Occipital lobe (tissue), 3 donors: ENCODE measurements at places on chromosomes 13 and 19. TPM values are rescaled to one million over a fixed set of nuclear protein-coding genes. Genes with fewer than 3 reads are reported as not detected.
A peak's percentile ranks its signal among the peaks of the same experiment; 100 is the strongest.

GRCh38 chr13:47621931-47622330, 379.1 kb downstream of the SUCLA2 start:
- no peak for DNase-seq

- DNase-seq = no peak
Measured at GRCh38 chr19:36526581-36526980, 1.5 kb downstream of the ZNF260 start.

KBTBD7 gene
- 56.6 TPM for total RNA-seq

DNA sequence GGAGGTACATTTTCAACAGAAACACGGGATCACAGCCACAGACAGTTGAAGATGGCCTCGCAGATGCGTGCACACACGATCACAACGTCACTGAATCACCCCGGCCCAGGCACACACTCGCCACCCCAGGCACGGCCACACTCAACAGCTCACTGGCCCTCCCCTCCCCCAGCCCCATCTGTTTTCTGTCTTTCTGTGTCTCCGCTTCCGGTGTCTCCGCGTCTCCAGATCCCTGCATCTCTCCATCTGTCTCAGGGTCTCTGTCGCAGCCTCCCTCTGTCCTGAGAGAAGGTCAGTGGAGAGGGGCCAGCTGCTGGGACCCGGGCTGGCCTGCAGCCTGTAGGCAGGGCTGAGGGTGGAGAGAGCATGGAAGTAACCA, 3.8 kb upstream of the ATP1A3 start:
- DNase-seq = peak; percentile 38

GRCh38 chr19:45156011-45156630, 4.7 kb downstream of the NKPD1 start:
- DNase-seq = no peak

GRCh38 chr13:110359840-110360301, 52.8 kb downstream of the COL4A2 start:
- no peak for DNase-seq

DNA sequence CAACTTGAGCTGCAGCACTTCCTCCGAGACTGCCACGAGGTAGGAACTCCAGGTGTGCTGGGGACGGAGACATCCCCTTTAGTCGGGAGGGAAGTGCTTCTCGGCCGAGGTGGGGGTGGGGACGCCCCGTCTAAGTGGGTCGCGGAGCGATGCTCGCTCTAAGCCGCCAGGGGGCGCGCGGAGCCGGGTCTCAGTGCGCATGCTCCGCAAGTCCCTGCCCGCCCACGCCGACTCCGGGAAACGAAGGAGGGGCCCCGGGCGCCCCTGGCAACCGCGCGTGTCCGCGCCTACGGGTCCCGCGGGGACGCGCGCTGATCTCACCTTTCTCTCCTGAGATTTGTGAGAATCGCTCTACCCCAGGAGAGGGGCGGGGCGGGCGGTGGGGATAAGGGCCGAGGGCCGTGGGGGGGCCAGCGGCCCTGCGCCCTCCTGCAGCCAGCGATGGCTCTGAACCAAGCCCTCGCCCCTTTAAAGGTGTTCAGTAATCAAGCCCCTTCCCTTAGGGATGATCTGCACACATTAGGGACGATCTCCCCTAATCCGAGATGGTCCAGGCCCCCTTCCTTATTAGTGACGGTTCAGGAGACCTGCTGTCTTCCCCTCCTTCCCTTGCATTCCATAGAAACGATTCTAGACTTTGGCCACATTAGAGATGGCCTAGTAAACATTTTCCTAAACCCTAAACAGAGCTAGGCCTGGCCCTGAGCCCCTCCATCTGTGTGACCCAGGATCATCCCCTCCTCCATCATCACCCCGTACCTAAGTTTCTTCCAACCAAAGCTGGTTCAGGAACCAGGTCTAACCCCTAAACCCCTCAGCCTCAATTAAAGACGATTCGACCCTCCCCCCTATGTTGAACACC, 47.3 kb upstream of the SHKBP1 start:
- DNase-seq = peak; percentile 76

DNA sequence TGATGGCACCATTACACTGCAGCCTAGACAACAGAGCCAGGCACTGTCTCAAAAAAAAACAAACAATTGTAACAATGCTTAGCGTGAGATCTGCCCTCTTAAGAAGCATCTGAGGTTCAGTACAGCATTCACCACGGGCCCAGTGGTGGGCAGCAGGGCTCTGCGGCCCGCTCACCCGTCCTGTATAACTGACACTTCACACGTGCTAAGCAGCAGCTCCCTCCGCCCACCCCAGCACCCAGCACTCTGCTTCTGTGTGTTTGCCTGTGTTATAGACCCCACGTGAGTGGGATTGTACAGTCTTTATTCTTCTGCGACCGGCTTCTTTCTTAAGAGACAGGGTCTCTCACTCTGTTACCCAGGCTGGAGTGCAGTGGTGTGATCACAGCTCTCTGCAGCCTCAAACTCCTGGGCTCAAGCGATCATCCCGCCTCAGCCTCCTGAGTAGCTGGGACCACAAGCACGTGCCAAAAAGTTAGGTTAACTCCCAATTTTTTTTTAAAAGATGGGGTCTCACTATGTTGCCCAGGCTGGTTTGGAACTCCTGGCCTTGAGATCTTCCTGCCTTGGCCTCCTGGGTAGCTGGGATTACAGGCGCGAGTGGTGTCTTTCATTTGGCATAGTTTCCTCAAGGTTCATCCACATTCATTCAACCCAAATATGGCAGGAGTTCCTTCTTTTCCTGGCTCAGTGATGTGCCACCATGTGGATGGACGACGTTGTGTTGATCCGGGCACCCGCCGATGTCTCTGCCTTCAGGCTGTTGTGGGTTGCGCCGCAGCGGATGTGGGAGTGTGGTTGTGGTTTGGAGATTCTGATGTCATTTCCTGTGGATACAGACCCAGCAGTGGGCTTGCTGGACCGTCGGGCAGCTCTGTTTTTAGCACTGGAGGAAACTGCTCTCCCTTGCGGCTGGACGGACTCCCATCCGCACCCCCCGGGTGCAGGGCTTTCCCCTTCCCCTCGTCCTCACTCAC, 170.0 kb downstream of the KDM4B start:
- DNase-seq = no peak

- DNase-seq = no peak
Measured at GRCh38 chr13:79548902-79549301, 67.9 kb downstream of the NDFIP2 start.

DNA sequence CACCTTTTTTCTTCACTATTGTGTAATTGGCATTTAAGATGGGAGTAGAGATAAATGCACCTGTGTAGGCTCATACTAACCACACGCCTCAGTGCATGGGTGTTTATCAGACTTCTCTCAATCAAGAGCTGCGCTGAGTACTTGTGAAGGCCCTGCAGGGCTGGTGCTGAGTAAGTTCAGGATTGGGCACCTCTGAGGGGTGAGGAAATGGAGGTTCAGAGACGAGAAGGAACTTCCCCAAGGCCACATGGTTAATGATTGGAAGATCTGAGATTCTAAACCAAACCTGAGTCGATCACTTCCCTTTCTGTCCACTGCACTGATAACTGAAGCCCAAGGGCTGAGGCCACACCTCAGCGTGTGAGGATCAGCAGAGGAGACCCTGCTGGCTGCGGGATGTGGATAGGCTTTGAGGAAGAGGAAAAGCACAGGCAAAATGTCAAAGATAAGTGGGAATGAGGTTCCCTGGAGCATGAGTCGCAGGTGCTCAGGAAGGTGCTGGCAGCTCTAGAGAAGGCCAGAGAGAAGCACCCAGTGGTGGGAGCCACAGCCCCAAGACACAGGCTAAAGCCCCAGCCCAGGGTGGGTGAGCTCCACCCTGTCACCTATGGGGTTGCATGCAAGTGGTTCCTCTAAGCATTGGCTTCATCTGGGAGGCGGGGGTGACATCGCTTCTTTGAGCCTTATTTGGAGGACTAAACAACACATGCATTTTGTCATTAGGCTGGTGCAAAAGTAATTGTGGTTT, 32.3 kb upstream of the GJB6 start:
- DNase-seq = no peak

- DNase-seq = no peak
Measured at GRCh38 chr19:35344511-35345031, 3.1 kb upstream of the FFAR1 start.

DNA sequence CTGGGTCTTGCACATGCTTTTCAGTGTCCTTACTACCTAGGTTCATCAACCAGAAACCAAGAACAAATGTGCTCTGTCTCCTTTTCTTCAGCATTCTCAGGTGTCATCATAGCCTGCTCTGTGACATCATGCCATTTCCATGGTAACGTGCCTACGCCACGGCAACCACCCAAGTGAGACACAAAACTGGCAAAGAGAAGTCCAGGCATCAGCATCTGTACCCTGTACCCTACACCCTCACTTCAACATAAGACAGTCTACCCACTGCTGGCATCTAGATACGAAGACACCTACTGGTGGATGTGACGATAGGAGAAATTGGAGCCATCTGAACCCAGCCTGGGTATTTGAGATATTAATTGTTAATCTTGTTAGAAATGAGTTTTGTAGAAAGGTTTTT, 13.3 kb downstream of the ZC3H4 start:
- no peak for DNase-seq

- no peak for DNase-seq
Measured at GRCh38 chr13:31418186-31418585, 218.4 kb downstream of the B3GLCT start.

NKPD1 gene
- total RNA-seq = 0.47 TPM

DNA sequence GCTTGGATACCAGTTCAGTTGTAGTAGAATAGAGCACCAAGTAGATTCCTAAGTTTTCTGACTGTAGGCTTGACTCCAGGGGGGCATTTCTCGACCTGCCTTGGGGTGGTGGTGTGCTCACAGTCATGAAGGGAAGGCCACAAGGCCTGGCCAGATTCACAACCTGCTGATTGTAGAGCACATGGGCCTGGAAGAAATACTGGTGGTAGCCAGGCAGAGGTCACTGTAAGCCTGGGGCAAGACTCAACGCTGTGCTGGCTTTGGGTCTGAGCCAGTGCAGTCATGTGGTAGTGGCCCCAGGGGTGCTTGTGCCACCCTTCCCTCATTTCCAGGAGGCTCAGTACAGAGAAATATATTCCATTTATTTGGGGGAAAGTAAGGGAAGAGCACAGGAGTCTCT, 832.3 kb upstream of the SLC10A2 start:
- DNase-seq = no peak

DNA sequence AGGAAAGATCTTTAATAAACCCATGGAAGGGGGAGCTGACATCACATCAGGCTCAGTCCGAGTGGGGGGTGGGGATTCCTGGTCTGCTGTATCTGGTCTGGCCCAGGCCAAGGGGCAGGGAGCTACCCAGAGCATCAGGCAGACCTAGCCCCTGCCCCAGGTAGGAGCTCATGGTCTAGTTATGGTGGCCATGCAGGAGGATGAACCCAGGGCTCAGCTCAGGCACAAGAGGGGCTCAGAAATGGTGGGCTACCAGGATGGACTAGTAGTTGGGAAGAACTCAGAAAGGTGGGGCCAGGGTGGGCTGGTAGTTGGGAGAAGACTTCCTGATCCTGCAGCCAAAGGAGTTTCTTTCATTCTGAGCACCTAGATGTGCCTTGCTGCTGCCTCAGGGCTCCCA, 14.3 kb downstream of the VSTM2B start:
- DNase-seq = no peak

DNA sequence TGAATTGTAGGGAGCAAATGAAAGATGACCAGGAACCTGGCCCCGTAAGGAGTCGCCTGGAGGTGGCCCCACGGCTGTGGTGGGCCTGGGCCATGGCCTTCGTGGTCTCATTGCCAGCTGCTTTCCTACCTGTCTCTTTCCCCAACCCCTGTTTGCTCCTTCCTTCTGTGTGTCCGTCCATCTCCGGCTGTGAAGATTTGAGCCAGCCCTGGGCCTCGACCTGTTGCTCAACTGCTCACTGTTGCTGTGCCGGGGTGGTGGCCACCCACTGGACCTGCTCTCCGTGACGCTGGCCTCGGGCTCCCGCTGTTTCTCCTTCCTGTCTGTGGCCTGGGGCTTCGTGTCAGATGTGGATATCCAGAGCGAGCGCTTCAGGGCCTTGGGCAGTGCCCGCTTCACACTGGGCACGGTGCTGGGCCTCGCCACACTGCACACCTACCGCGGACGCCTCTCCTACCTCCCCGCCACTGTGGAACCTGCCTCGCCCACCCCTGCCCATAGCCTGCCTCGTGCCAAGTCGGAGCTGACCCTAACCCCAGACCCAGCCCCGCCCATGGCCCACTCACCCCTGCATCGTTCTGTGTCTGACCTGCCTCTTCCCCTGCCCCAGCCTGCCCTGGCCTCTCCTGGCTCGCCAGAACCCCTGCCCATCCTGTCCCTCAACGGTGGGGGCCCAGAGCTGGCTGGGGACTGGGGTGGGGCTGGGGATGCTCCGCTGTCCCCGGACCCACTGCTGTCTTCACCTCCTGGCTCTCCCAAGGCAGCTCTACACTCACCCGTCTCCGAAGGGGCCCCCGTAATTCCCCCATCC, 8.5 kb downstream of the DBP start:
- no peak for DNase-seq

GRCh38 chr13:44629465-44630183, 53.5 kb upstream of the TSC22D1 start:
- no peak for DNase-seq

DNA sequence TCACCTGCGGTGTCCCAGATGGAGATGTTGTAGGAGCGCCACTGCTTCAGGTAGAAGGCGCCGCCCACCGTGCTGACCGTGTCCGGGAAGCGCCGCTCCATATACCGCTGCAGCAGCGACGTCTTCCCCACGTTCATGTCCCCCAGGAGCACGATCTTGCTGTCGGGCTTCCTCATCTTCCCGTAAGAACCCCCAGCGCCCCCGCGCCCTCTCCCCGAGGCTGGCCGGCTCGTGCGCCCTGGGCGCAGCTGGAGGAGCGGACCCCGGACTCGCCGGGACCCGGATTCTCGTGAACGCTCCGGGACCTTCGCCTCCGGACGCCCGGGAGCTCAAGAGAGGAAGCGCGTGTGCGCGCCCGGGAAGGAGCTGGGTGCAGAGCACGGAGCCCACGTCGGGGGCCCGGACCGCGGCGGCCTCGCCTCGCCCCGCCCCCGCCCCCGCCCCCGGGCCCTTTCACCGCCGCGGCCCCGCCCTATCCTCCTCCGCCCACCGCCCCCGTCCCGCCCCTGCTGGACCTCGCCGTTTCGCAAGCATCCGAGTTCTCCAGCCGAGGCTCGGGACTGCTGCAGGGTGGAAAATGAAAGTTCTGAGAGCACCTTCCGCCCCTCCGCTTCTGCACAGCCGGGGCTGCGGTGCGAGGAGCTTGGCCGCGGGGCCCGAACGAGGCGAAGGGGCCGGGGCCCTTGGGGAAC, at the start of gene RAB20:
TSS of gene RAB20 (minus strand) at position 379 of the 692 bp plus-strand sequence. CDS start at position 176, 203 bp downstream.
- peak; percentile 24 for DNase-seq

DNA sequence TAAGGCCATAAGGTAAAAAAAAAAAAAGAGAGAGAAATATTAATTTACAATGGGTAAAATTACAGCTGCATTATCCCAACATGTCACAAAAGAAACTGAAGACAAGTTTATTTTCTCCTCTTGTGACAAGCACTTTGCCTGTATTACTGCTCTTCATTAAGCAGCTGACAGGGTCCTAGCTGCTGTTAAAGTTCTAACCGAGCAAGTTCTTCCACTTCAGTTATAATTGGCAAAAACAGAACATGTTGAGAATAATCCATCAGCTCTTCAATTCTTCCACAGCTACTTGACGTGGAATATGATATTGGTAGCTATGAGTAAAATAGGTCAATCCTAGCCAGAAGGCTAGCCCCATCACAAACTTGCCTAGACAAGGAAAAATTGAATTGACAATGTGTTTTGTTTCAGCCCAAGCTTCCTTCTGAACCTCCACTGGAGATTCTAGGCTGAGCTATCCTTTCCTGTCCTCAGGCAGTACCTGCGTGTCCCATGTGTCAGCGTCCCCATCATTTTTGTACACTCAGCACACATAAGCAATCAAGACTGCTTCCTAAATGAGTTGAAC, 32.2 kb upstream of the DOCK9 start:
- DNase-seq = no peak
